ENCODE measurements at places on chromosomes 7 and 10. TPM values are rescaled to one million over a fixed set of nuclear protein-coding genes. Genes with fewer than 3 reads are reported as not detected.

GRCh38 chr10:6053816-6054631 lies 8.1 kb downstream of the IL2RA start:
- DNase-seq, result no peak

DNA sequence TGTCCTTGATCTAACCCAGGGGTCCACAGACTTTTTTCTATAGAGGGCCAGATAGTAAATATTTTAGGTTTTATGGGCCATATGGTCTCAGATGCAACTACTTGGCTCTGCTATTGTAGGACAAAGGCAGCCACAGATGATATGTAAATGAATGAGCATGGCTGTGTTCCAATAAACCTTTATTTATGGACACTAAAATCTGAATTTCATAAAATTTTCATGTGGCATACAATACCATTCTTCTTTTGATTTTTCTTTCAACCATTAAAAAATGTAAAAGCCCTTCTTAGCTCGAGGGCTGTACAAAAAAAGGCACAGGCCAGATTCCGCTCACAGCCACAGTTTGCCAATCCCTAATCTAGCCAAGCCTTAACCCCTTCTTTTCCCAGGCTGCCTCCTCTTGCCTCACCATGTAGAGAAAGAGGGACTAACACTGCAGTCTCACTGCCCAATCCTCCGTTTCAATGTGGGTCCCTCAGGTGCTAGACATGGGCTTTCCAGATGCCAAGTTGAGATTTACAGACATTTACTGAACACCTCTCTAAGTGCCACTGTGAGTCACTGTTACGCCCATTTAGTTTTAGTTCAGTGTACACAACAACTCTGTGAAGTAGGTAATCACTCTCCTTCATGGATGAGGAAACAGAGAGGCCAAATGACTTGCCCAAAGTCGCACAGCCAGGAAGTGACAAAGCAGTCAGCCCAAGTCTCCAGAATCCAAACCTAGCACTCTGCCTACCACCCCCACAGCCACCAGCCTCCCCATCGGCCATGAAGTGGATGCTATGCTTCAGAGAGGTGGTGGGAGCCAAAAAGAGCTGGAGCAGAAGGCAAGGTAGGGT lies 132.6 kb upstream of the PDLIM1 start:
- no peak for DNase-seq

DNA sequence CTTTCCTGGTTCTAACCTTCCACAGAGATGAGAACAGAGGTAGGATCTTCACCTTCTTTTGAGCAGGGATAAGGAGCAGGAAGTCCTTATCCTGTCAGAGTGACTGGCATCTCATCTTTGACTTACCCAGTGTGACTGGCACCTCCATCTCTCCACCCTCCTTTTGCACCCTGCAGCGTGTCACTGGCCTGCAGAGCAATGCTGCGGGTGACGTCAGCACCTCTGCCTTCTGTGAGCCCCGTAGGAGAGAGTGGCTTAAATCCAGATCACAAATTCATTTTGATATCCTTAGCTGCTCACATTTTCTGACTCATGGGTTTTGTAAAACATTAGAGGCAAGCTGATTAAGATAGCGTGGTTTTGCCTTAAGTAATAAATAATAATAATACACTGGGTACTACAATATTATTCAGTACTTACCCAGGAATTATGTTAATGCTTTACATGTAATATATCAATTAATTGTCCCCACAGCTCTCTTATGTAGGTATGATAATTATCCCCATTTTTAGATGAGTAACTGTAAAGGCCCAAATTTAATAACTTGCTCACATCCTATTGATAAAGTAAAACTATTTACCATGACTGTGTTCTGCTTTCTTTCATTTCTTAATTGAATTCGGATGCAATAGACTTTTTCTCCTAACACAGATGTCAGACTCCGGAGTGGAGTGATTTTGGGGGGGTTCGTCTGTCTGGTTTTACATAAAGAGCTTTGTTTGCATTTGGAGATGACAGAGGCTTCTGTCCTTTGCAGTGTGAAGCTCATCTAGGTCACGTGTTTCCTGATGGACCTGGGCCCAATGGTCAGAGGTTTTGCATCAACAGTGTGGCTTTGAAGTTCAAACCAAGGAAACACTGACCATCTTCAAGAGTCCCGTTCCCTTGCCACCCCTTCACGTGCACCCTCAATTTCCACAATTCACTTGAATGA lies 24.9 kb downstream of the MSRB2 start:
- no peak for DNase-seq

GRCh38 chr7:134470864-134471263 lies 12.0 kb upstream of the AKR1B1 start:
- DNase-seq, result no peak

DNA sequence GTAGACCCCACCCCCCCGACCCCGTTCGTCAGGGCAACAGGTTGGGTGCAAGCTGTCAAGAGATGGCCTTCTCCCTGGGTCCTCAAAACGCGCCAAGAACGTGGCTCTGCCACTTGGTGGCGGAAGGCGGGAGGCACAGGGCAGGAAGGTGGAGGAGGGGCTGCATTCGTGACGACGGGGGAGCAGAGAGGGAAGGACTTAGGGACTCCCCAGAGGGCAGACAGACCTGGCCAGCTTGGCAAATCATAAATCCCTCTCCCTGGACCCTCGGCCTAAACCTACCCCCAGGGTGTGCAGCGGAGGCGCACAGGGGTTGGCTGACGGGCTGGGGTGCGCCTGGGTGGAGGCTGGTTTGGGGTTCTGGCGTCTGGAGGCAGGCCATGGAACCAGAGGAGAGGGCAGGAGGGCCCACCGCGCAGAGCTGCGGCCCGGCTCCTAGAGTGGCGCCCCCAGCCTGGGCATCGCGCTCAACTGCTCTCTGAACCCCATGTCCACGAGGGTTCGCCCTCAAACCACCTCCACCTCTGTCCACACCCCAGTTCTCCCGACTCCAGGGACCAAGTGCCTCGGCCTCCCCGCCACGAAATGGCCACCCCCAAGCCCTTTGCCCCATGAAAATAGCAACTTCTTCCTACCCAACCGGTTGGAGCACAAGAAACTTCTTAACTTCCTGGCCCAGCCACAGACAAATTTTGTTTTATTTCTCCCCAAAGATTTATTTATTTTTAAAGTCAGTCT lies 10.8 kb upstream of the GATA3 start:
- no peak for DNase-seq

DNA sequence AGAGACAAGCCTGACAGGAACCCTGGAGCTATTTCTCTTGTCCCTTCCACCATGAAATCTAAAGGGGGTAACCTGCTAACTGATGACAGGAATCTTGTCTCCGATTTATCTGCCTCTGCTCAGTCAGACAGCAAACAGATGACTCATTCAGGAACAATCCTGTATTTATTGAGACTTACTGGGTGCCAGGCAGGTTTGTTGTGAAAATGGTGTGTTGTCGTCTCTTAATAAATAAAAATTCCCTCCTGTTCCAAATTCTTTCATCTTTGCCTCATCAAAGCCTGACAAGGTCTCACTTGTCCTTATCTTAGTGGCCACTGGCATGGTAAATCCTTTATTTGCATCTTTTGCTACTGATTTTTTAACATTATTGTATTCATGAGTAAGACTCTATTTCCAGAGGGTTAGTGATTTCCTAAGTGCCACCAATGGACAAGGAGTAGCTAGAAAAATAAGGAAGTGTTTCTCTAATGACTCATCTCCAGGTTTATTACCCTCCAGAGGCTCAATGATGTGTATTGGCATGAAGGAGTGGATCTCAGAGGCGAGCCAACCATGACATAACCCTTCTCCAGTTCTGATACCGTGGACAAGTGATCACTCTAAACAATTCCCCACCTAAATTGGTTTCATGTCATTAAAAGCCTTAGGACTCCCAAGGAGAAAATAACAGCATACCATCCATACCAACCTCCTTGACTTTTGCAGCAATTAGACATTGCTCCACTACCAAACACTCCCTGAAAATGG lies 724.0 kb downstream of the GRID1 start:
- no peak for DNase-seq

- no peak for DNase-seq
Measured at GRCh38 chr10:33326933-33327332, 7.5 kb downstream of the NRP1 start.

DNA sequence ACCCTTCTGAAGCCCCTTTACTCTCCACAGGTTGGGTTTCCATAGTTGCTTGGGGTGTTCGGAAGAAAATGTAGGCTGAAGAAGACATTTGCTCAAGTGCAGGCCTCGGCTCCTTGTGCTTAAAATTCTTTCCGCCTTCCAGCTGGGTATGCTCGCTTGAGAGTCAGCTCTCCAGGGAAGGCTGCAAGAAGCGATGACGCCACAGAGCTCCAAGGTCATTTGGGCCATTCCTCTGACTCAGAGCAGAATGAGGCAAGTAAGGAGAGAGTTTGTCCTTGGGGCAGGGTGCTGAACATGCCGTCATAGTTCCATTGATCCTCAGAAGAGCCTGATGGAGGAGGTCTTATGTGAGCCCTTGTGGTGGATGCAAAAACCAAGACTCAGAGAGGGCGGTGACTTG lies 27.4 kb upstream of the HSPA12A start:
- no peak for DNase-seq

DNA sequence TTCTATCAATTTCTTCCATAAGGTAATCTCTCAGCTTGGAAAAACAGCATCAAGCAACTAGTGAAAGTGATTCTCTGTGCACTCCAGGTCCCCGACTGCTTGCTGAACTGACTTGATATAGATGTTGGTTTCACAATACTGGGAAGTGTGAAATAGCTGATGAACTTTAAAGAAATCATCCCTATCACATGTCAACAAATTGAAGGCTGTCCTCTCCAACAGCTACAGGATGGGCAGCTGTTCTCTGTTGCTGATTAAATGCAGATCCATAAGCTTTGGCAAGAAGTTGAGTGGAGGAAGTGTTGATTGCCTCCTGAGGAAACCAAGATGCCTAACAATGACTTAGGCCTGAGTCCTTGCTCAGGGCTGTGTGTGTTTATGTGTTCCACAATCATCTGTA lies 130.4 kb upstream of the GDF10 start:
- no peak for DNase-seq

DNA sequence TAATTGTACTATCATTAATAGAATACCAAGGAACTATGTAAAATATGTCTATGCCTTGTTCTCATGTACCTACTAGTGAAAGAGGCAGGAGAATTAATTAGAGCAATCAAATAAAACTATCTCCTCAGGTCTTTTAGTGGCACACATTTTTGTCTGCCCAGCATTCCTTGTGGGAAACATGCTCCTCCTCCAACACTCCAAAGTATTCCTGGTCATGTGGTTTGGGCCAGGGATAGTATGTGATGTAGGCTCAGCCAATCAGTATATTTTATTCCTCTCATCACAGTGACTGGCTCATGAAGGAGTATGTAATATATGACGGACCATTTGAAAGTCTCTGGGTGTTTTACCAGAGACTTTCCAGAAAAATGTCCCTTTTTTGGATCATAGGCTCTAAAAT lies 16.7 kb upstream of the SYPL1 start:
- no peak for DNase-seq

DNA sequence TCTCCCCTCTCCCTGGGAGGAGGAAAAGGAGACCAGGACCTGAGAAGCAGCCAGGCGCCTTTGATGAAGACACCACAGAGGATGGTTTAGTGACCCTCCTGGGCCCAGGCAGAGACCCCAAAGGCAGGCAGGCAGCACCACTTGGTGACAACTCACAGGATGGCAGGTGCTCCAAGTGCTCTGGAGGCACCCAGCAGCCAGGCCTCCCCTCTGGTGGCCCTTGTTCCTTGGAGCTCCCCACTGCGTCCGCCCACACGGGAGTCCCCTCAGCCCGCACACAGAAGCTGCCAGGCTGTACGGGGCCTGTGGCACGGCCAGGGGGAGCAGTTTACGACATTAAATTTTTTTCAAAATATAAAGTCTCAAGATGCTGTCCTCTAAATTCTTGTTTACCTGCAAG lies 607.1 kb upstream of the FOXK1 start:
- DNase-seq, result no peak

GRCh38 chr7:124033095-124033806 lies 384 bp upstream of the TMEM229A start:
- peak; percentile 19 for DNase-seq

DNA sequence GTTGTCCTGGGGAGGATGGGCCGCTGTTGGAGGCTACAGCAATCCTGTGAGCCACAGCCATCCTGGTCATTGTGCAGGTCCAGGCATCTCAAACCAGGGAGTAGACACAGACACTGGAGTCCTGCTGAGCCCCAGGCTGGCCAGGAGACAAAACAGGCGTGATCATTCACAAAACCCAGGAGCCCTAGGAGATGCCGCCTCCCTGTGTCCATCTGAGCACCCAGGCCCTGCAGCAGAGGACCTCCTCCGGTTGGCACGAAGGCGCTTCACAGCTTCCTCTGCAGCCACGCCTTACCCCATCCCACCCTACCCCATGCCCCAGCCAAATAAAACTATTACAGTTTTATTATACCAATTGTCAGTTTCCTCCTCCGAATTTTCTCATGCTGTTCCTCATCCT lies 183.6 kb downstream of the PLXNA4 start:
- no peak for DNase-seq

DNA sequence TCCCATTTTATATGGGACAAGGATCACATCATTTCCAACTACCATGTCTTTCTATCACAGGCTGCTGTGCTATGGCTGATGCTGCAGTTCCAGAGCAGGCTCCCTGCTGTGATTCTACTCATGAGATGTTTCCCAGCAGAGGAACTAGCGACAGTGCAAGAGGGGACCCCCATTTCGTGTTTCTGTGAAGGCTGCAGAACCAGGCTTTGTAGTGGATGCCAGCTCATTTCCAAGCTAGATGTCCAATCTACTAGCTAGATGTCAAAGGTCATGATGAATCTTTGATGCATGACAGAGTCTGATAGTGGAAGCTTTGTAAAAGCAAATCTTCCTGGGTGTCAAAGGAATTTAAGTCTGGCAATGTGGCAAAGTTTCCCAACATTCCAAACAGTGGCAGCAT lies 21.2 kb upstream of the MYO3A start:
- DNase-seq, result no peak

DNA sequence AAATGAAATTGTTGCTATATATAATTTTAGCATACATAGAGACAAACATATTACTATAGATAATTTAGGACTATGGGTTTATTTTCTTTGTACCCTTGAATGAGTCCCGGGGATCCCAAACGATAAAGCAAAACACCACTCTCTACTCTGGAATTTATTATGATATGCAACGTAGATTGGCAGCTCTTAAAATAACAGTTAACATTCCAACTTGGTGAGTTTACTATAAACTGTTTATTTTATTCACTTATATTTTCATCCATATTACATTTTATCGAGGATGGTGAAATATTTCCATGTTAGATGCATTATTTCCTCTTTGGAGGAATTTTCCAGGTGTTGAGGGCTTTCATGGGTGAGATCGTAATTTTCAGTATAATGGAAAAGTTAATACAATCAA lies 138.7 kb upstream of the DGKB start:
- DNase-seq, result no peak

DNA sequence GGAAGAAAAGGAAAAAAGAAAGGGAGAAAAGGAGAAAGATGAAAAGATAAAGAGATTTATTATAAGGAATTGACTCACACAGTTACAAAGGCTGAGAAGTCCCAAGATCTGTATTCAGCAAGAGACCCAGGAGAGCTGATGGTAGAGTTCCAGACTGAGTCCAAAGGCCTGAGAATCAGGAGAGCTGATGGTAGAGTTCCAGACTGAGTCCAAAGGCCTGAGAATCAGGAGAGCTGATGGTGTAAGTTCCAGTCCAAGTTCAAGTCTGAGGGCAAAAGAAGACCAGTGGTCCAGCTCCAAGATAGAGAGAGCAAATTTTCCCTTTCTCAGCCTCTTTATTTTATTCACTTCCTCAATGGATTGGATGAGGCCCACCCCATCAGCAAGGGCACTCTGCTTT lies 97.3 kb upstream of the AOAH start:
- no peak for DNase-seq

The MAGI2 gene
- polyA plus RNA-seq, result 34.5 TPM

The CHN2 gene
- 16.7 TPM for polyA plus RNA-seq

The NPY gene
- polyA plus RNA-seq, result 0.47 TPM

The NEBL gene
- 86.5 TPM for polyA plus RNA-seq

The KAZALD1 gene
- polyA plus RNA-seq, result 8.0 TPM

The ACSM6 gene
- 0.17 TPM for polyA plus RNA-seq

The MEOX2 gene
- 2.7 TPM for polyA plus RNA-seq

The DENND10 gene
- 77.0 TPM for polyA plus RNA-seq

The C10orf95 gene
- polyA plus RNA-seq, result 2.3 TPM

Measured in renal cortex interstitium (tissue), 15 donors.